PC-9 (cell line): ENCODE measurements at places on chromosomes 7 and 10. TPM values are rescaled to one million over a fixed set of nuclear protein-coding genes. Genes with fewer than 3 reads are reported as not detected.

Gene PILRA
- 1.5 and 2.8 TPM in 2 replicates for total RNA-seq

Gene C10orf143
- 2.8 and 3.5 TPM in 2 replicates for total RNA-seq

Gene EXOC4
- total RNA-seq, result 88.5 and 101 TPM in 2 replicates

Gene FGFR2
- total RNA-seq, result not detected in 2 replicates

Gene ANKRD61
- 0.37 TPM in 1 of 2 replicates, not detected in the other for total RNA-seq

Gene SORCS1
- not detected in 2 replicates for total RNA-seq

Gene CTBP2
- 60.5 and 64.4 TPM in 2 replicates for total RNA-seq

Gene AGR2
- total RNA-seq, result 34.2 and 76.1 TPM in 2 replicates

Gene FKBP6
- not detected in 2 replicates for total RNA-seq

Gene SPDYE3
- not detected in 2 replicates for total RNA-seq

Gene PURB
- total RNA-seq, result 33.1 and 38.2 TPM in 2 replicates

DNA sequence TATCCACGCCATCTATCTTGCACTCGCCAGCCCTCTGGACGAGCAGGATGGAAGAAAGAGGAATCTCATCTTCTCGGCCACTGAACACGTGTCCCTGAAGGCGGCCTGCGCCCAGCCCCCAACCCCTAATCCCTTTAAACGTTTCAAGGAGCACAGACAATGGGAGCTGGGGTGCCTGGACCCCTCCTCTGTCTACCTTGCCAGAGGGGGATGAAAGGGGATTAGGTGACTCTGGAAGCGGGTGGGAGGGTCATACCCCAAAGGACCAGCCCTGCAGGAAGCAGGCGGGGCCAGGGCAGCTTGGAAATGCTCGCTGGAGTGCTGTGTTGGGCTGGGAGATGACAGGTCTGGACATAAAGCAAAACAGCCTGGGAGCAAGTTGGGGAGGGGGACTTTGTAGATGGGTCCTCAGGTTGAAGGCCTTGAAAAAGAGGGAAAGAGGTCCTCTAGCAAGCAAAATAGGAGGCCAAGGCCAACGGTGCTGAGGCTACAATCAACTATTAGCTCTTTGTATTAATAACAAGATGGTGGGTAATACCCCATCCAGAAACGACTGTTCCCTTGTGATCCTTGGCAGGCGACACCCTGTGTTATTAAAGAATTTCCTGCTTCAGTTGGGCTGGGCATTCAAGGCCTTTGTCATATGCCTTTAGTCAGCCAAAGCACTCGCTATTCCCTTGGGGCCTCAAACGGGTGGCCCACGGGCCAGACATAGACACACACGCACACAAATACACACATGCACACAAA, 126.5 kb upstream of the UNC5B start:
- no peak for DNase-seq

DNA sequence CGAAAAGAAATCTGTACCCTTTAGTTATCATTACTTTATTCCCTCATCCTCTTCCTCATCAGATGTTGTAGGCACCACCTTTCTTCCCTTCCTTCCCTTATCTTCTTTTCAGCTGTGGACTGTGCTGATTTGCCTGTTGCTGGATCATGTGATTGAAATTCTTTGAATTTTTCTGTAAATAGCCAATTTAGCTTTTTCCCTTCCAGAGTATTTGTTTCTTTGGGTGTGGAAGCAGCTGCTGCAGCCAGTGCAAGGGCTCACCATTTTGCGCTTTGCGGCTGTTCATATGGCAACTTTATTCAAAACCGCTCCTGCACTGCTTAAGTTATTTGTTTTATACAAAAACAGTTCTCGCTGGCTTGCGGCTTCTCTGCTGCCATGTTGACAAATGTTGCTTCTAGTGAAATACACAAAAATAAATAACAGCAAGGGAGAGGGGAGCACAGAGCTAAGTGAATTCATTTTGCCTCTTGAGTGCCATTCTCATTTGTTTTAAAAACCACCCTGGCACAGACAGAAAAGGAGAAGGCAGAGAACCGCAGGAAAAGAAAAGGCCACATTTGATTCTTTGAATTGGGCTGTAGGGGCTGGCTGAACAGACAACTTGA, 151.2 kb downstream of the AUTS2 start:
- no peak for DNase-seq

- no peak for DNase-seq
Measured at GRCh38 chr7:157301610-157302120, 35.1 kb upstream of the DNAJB6 start.

DNA sequence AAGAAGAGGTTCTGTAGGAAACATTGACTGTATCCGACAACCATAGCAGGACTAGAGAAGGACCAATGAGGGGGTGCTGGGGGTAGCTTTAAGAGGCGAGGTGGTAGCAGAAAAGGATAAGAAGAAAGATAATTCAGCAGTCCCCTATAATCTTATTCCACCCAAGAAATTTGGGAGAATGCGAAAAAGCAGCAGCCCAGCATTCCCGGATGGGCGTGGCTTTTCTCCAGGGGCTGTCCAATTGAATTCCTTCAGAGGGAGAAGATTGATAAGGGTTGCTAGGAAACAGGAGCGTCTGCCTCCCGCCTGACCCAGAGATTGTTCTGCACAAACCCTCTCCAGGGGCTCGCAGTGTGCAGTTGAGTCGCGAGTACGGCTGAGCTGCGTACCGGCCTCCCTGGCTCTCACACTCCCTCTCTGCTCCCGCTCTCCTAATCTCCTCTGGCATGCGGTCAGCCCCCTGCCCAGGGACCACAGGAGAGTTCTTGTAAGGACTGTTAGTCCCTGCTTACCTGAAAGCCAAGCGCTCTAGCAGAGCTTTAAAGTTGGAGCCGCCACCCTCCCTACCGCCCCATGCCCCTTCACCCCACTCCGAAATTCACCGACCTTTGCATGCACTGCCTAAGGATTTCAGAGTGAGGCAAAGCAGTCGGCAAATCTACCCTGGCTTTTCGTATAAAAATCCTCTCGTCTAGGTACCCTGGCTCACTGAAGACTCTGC, at the start of gene GRM3:
TSS of gene GRM3 (plus strand) at position 349 of the 721 bp plus-strand sequence. CDS start 121,237 bp downstream, outside the sequence.
- no peak for DNase-seq

GRCh38 chr7:38142736-38143135, 35.3 kb upstream of the STARD3NL start:
- DNase-seq, result no peak

DNA sequence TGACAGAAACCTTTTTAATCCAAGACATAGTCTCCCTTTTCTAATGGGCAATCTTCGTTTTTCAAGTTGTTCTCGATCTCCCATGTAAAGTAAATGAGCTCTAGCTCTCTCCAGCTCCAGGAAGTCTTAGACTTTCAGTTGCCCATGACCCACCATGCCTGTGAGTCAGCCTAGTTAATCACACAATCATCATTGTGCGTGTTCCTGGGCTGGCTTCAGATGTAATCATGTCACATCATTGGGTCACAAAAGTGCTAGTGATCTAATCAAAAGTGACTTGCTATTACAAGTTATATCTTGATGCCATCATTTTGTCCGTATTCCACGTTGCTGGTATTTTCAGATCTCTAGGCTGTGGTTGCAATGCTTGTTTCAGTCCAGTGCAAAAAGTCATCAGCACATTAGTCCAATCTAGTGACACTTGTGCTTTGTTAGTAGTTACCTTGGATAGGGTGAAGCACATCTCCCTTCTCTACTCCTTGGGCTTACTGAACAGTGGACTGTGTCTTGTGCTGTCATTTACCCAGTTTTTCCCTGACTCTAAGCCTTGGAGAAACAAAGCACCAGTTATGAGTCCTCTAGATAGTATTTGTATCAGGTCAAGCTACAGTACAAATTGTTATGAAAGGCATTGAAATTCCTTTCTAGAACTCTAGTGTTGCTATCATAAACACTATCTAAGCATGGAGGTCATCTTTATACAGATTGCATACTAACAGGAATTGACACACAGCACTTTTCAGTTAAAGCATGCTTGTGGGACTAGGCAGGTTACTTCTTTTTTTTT, 316.6 kb downstream of the GFRA1 start:
- no peak for DNase-seq

GRCh38 chr10:103111918-103112877, 80.9 kb downstream of the NT5C2 start:
- DNase-seq, result no peak

GRCh38 chr10:116913695-116914094, 64.4 kb downstream of the ENO4 start:
- no peak for DNase-seq

DNA sequence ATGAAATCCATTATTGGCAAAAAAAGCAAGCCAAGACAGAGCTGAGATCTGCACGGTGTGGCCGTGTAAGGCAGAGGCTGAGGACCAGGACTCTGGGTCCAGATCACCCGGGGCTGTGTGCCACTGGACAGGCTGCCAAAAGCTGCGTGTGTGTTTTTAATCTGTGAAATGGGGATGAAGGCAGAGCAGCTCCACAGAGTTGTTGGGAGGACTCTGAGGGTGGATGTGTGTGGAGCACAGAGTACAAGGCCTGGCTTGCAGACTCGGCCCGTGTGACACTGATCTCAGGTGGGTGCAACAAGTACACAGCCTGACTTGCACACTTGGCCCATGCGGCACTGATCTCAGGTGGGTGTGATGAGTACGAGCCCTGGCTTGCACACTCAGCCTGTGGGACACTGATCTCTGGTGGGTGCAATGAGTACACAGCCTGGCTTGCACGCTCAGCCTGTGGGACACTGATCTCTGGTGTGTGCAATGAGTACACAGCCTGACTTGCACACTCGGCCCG, 329.8 kb downstream of the DNAJB6 start:
- DNase-seq, result no peak

DNA sequence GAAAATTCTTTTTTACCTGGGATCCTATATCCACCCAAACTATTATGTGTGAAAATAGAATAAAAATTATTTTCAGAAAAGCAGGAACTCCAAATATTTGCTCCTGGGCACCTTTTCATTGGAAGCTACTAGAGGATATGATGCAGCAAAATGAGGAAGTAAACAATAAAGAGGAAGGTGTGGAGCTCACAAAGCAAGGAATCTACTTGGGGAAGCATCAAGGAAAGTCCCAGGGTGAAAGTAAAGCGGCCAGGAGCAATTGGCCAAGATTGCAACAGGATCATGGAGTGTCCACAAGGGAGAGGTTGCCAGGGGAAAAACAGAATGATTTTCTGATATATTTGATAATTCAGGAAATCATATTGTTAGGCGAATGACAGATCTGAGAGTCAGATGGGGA, 80.8 kb downstream of the CARD11 start:
- no peak for DNase-seq

- DNase-seq, result no peak
Measured at GRCh38 chr7:589781-590575, 70.3 kb upstream of the PDGFA start.

DNA sequence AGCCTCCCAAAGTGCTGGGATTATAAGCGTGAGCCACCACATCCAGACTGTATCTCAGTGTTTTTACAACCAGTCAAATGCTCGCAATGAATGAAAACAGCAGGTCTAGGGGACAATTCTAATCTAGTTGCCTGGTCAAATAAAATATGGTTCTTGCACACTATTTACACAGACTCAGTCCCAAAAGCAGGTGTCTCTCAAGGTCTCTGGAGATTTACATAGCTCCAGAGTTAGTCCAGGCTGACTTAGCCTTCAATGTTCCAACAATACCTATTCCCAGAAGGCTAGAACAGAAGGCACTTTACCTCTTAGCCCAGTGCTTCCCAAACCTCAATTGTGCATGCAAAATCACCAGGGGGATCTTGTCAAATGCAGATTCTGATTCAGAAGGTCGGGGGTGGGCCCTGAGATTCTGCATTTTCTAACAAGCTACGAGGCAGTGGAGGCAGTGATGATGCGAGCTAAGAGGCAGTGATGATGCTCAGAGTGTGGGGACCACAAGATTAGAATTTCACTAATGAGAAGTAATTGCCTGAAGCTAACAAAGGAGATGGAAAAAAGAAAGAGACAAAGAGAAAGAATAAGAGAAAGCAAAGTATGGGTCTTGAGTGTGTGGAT, 6.4 kb downstream of the KIAA1549 start:
- DNase-seq, result no peak

- DNase-seq, result peak; percentile 30
Measured at GRCh38 chr7:130733931-130734814, at the start of gene KLF14. KLF14 (minus strand) TSS chr7:130734207; CDS start chr7:130734033, 174 bp downstream.
